ENCODE measurements at places on chromosomes 1 and 21. TPM values are rescaled to one million over a fixed set of nuclear protein-coding genes. Genes with fewer than 3 reads are reported as not detected.

DNA sequence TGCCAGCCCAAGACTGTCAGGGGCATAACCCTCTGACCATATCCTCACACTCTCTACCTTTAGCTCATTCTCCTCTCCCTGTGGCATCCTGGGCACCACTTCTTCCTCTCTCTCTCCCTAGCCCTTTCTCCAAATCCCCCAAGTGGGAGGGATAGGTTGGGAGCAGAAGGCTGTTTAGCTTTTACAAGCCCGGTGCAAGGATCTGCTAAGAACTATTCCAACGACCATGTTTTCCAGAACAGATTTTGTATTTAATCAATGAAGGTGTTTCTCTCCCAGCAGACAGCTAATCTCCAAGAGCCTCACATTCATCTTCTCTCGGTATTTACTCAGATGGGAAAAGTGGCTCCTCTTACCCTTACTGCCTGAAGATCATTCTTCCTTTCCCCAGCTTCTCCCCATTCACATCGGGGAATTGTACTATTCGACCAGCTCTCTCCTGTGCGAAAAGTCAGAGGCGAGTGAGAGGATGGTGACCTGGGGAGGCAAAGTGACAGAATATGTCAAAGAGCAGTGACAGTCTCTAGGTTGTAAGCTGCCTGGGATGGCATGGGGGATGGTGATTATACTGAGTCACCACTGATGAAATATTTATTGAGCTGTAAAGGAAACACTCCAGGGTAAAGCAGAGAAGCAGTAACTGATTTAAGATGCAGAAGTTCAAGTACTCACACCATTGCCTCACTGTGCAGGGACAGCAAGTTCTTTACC, 47.0 kb upstream of the RBM15 start:
- H3K27me3 ChIP-seq: no peaks in the 10 kb centered on the region
- no peak overlapping the region for H3K27ac ChIP-seq
- no peak for DNase-seq
- no peaks in the 10 kb centered on the region for H3K4me1 ChIP-seq

DNA sequence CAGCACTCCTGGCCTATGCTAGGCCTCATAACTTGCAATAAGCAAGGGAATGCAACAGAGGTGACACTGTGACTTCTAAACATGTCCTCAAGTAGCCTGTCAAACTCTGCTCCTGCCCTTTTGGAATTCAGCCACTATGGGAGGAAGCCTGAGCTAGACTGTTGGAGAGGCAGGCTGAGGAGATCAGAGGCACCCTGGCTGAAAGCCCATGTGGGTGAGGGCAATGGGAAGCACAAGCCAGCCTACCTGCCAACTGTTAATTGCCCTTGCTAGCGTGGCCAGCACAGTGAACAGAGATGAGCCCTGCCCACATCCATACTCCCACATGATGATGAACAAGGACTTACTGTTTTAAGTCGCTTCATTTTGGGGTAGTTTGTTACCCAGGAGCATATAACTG, 17.7 kb downstream of the GNB1 start:
- no peak for DNase-seq
- peaks cover 79% of the 10 kb centered on the region for H3K4me1 ChIP-seq
- no peaks in the 10 kb centered on the region for H3K27me3 ChIP-seq
- no peak overlapping the region for H3K4me3 ChIP-seq
- no peak overlapping the region for H3K27ac ChIP-seq

- H3K27me3 ChIP-seq: no peaks in the 10 kb centered on the region
- no peak for DNase-seq
- no peak overlapping the region for H3K4me3 ChIP-seq
- no peaks in the 10 kb centered on the region for H3K36me3 ChIP-seq
- no peak overlapping the region for H3K27ac ChIP-seq
- H3K4me1 ChIP-seq: peaks cover 20% of the 10 kb centered on the region
These were observed 5.1 kb downstream of the TIAM1 start for GRCh38 chr21:31338908-31339368.

DNA sequence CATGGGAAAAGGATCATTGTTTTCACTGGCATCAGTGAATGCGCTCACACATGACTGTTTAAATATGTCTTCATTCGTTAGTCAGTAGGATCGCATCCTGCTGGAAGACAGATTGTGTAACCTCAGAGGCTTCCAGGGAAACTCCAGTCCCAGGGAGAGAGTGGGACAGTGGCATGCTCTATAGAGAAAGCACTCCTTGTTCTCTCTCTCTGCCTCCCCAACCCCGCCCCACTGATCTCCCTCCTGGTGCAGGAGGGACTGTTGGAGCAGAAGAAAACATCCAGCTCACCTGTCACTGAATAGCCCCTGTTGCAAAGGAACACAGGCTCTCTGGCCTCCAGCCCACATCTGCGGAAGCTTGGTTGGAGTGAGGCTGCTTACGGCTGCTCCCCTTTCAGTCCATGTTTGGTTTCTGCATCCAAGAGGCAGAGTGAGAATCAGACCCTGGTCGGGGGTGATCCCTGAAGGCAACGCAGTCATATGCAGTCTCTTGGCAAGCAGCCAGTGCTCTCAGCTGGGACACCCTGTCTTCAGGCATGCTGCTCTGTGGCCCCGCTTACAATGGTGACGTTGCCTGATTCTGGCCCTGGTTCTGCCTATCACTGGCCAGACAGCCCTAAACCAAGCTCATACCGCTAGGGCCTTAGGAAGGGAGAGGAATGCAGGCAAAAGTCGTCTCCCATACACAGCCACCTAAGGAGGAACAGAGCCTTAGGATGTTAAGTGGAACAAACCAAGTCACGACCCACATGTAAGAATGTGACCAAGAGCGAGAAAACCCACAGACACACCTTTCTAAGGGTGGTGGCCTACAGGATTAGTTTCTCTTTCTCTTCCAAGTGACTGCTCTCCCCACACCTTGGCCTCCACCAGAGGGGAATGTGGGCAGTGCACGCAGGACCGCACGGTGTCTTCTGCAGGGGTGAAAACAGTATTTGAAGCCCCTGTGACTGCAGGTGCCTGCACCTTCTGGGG, 39.7 kb downstream of the BACE2 start:
- no peak overlapping the region for H3K4me3 ChIP-seq
- no peaks in the 10 kb centered on the region for H3K4me1 ChIP-seq
- no peak for DNase-seq

DNA sequence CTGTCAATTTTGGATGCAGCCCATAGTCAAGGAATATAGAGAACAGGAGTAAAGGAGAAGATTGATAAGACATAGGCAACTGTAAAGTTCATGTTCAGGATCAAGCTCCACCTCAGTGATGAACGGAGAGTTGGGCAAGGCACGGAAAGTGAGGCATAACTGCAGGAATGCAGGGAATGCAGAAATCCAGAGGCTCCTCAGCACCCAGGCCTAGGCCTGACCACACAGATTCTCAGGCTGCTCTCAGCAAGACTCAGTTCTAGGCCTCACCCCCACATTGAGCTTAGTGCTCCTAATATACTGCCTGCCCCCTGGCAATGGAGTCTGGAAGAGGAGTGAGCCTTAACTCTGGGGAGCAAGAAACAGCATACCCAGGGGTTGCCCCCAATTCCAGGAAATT, 36.3 kb upstream of the S1PR1 start:
- H3K27me3 ChIP-seq: no peaks in the 10 kb centered on the region
- H3K36me3 ChIP-seq: no peaks in the 10 kb centered on the region
- no peaks in the 10 kb centered on the region for H3K4me1 ChIP-seq
- no peak overlapping the region for H3K4me3 ChIP-seq

DNA sequence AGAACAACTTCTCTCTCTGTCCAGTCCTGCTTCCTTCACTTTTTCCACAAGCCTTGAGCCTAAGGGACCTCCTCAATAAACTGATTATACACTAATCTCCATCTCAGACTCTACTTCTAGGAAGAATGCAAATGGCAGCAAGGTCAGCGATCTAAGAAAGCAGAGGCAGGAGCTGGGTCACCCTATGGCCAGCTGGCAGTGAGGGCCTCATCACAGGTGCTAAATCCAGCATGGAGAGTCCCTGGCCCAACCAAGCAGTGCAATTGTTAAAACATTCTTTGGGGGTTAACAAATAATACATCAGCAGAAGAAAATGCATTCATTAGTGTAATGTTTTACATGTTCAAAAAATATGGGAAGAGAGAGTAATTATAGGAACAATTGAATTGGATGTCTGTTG, 416.0 kb downstream of the SIPA1L2 start:
- no peak overlapping the region for H3K27ac ChIP-seq
- H3K27me3 ChIP-seq: no peaks in the 10 kb centered on the region
- no peaks in the 10 kb centered on the region for H3K4me1 ChIP-seq
- DNase-seq: no peak
- H3K36me3 ChIP-seq: no peaks in the 10 kb centered on the region

The S100A8 gene
- 0.73 TPM for total RNA-seq

The CFHR3 gene
- total RNA-seq: not detected

The WNT4 gene
- not detected for total RNA-seq

The IGFN1 gene
- not detected for total RNA-seq

The COL6A1 gene
- total RNA-seq: 6.0 TPM

Measured in CD4-positive, alpha-beta memory T cell (primary cell).